ENCODE measurements at places on chromosomes 13 and 19.
A peak's percentile ranks its signal among the peaks of the same experiment; 100 is the strongest.

- peak; percentile 65 for DNase-seq
Measured at GRCh38 chr19:45640849-45641273, 1.7 kb upstream of the EML2 start.

DNA sequence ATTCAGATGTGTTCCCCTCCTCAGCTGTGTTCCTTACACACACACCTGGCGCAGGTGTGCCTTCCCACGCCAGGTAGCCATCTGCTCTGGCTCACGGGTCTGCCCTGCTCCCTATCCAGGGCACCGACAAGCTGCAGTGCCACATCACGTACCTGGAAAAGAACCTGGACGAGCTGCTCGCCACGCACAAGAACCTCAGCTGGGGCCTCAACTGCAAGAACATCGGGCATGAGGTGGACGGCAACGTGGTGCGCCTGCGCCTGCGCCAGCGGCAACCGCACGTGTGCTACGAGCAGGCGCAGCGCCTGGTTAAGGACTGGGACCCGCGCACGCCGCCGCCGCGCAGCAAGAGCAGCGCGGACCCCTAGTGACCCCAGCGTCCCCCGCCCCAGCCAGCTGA lies 26.5 kb upstream of the CASP14 start:
- no peak for DNase-seq

DNA sequence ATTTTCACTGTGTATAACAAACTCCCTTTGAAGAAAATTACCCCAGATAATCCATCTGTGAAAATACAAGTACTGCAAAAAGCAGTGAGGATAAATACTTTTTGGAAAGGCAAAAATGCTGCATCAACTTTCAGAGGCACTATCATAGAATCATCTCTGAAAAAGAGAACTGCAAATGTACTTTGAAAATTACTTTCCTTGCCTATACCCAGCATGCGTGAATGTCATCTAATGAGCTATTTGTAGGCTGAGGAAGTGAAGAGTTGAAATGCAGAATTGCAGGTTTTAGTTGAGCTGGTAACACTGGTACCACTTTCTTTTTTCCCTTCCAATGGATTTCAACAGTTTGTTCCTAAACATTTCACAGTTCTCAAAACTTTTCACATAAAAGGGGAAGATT lies 196.7 kb downstream of the TBC1D4 start:
- no peak for DNase-seq

- DNase-seq = no peak
Measured at GRCh38 chr13:52651897-52652195, 790 bp upstream of the SUGT1 start.

DNA sequence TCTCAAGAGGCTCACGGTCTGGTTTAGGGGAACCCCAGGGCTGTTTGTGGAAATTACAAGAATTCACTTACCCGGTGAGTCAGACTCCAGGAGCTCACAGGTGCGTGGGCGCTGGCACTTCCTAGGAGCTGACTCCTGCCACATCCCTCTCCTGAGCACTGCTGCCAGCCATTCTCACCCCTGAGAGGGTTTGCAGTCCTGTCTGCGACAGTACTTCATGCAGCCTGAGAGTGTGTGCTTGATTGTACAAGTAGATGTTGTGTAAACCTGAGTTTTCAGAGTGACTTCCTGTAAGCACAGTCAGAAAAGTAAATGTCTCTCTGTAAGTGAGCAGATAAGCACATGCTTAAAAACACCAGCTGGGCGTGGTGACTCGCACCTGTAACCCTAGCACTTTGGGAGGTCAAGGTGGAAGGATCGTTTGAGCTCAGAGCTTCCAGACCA lies 8.1 kb downstream of the MRPL4 start:
- peak; percentile 68 for DNase-seq

DNA sequence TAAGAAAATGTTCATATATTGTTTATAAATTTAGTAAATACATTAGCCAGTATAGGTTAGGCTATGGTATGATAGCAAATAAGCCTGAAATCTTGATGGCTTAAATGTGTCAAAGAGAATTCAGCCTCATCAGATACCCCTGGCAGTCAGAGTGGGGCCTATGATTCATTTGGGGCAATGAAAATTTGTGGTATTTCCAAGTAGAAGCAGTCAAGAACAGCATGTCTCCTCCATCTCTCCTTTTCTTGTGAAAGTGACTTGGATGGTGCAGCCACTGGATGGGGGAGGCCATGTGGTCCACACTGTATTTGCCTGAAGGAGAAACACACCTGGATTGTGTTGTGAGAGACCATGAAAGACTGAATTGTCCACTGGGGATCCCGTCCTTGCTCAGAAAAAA lies 82.7 kb downstream of the DLEU7 start:
- peak; percentile 6 for DNase-seq

DNA sequence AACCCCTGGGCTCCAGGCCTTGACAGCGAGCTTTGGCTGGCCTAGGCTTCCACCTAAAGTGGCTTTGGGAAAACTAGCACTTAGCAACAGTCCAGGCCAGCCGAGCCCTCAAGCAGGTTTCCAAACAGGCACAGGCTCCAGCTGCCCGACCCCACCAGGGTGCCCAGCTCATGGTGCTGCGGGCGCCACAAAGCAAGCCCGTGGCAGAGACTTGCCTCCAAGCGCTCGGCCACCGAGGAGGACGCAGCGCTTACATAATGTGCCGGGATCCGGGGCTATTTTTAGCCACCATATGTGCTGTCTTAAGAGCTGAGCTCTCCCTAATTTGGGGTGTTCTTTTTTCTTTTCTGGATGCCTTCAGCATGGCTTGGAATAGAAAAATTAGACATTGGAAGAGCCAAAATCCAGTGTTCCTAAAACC lies 56.1 kb upstream of the F7 start:
- DNase-seq = no peak

DNA sequence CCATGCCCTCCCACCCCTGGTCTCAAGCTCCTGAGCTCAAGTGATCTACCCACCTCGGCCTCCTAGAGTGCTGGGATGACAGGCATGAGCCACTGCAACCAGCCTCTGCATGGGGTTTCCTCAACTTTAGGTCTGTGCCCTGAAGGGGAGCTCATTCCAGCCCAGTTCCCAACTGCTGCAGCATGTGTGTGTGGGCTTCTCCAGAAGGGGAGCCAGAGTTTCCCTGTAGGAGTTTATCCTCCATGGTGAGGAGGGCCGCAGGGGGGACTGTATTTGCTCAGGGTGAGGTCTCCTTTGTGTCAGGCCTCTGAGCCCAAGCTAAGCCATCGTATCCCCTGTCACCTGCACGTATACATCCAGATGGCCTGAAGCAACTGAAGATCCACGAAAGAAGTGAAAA lies 11.3 kb upstream of the ZNF808 start:
- no peak for DNase-seq

GRCh38 chr19:10235003-10235402 lies 3.9 kb upstream of the S1PR2 start:
- no peak for DNase-seq
